ENCODE measurements at places on chromosomes 16 and 17.

GRCh38 chr17:42428141-42428944 lies 5.3 kb upstream of the CAVIN1 start:
- peak; percentile 98 for DNase-seq

- no peak for DNase-seq
Measured at GRCh38 chr17:72562615-72563188, 441.9 kb downstream of the SOX9 start.

GRCh38 chr16:30381291-30382041 lies 895 bp downstream of the SEPTIN1 start:
- no peak for DNase-seq

GRCh38 chr16:9402293-9402860 lies 310.9 kb downstream of the HAPSTR1 start:
- no peak for DNase-seq

DNA sequence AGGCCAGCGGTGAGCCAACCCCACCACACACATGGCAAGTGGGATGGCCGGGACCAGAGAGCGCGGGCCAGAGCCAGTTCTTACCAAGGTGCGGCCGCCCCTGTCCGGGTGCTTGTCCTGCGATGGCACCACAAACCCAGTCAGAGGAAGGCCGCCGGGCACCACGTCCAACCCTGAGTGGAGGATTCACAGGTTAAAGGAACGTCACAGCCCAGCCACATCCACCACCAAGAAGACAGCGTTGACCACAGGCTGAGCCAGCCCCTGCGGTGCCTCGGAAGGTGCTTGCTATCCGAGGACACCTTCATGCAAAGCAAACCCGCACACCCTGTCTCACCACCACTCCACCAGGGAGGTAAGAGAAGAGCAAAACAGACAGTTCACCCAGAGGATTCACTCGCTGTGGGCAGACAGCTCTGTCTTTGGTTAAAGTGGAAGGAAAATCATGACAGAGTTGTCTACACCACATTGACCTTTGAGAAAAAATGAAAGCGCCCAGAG lies 15.8 kb downstream of the SLX4 start:
- no peak for DNase-seq

DNA sequence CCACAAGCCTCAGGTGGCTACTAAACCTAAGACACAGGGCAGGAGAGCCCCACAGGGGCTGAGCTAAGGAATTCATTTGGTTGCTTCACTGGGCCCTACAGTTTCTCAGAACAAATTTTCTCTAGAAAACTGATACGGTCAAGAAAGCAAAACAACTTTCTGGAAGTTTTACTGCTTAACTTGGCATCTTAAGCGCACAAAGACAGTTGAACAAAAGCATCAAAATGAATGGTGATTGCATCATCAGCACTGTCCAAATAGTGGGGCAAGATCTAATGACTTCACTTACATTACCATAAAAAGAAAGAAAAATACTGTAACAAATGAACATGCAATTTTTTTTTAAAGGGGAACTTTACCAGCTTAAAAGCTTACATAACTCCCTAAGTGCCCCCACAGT lies 47.6 kb downstream of the XPO6 start:
- DNase-seq: peak; percentile 92

- DNase-seq: no peak
Measured at GRCh38 chr17:50311483-50311882, 34.4 kb upstream of the XYLT2 start.

DNA sequence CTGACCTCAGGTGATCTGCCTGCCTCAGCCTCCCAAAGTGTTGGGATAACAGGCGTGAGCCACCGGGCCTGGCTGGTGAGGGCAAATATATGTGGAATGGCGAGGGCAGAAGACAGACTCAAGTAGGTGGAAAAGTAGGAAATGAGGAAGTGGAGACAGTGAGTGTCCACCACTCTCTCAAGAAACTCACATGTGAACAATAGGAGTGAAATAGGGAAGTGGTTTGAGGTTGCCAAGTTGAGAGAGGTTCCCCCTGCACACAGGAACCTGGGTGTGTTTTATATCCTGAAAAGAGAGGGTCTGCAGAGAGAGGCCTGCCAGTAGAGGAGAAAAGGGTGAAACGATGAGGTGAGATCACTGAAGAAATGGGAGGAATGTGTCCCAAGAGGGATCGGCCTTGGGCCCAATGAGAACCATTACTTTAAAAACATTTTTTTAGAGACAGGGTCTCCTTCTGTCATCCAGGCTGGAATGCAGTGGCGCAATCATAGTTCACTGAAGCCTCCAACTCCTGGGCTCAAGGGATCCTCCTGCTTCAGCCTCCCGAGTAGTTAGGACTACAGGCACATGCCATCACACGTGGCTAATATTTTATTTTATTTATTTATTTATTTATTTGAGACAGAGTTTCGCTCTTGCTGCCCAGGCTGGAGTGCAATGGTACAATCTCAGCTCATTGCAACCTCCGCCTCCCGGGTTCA lies 17.1 kb upstream of the CORO1A start:
- no peak for DNase-seq

DNA sequence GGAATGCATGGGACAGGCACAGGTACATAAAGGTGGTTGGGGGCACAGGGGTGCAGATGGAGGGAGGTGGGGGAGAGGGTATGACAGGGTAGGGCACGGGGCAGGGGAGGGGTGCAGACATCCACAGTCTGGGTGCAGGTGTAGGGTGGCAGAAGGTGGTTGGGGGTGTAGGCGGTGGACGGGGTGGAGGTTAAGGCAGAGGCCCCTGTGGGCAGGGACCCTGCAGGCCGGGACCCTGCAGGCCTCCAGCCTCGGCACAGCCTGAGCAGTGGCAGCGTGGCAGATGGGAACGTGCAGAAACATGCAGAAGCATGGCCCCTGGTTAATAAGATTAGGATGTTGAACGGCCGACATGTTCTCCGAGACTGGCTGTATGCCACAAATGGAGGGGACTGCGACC lies 115.2 kb downstream of the RBFOX3 start:
- no peak for DNase-seq

DNA sequence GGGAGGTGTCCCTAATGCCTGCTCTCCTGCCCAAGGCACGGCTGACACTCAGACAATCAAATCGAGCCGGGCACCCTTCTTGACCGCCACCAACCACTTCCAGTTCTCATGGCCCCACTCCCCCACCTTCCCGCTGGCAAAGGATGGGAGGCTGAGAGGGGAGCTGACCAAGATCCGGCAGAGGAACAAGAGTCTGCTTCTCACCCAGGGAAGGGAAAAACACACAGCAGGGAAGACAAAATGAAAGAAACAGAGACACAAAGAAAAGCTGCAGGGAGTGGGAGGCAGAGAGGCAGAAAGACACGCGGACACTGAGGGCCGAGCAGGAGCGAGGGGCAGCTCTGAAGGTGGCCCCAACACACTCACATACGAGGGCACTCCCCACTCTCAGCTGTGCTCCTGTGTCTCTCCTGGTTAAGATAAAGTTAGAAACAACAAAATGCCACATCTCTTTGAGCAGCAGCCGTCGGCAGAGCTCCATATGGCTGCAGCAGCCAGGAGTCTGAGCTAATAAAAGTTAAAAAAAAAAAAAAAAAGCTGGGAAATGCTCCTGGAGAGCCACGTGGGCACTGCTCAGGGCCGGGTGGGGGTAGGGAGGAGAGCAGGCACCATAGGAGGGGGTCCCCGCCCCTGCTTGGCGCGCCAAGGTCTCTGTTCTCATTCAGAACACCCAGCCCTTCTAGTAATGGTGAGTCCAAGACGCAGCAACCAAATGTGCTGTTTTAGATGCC lies 7.4 kb downstream of the LRRC75A start:
- DNase-seq: no peak

DNA sequence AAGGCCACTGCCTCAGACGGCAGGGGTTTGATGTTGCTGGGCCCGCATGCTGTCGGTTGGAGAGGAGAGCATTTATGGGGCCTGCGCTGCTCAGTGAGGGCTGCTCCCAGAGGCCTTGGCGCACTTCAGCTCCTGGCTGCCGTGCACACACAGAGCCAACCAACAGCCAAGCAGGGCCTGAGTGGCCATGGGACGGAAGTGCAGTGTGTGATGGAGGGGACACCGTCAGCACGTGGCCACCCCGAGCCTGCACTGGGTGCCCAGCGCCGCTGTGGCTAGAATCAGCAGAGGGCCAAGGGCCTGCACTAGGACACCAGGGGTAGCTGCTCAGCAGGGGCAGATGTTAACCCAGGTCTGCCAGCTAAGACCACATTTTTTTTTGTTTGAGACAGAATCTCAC lies 21.8 kb downstream of the KLHL36 start:
- DNase-seq: no peak

DNA sequence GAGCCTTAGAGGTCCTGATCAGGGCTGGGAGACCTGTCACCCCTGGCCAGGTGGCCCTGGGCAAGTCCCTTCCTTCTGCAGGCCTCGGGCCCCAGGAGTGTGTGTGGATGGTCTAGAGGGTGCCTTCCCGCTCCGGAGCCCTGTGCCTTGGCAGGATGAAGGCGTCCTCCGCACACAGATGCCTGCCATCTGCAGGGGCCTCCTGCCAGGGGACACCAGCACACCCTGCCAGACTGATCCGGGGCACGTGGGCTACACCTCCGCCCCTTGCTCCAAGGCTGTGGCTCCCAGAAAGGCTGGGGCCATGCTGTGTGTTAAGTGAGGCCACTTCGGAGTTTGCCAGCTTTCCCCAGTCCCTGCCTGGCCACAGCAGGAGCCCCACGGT lies 30.7 kb downstream of the NPTX1 start:
- DNase-seq: no peak

GRCh38 chr17:69761767-69762321 lies 313.2 kb upstream of the KCNJ16 start:
- DNase-seq: peak; percentile 69

DNA sequence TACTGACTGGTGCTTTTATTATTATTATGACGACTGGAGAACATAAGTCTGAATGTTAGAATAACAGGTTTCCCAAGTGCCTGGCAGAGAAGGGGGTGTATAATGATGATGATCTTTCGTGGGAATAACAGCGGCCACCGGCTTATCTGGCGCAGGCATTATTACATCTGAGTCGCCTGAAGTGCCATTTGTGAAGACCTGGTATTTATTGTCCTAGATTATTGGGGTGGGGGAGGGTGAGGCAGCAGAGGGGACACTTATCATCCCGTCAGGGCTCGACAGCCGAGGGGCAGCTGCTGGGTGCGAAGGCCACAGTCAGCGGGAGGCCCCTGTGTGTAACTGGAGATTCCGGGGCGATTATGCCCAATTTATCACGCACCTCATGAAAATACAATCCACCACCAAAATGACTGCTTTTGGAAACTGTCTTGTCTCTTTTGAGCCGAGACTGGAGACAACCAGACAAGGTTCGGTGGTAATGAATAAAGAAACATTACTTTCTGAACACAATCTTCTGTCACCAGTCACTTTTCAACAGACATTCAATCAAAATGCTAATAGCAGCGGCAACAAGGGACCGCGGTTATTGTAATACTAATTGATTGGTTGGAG lies 199.3 kb downstream of the CCDC182 start:
- no peak for DNase-seq

- no peak for DNase-seq
Measured at GRCh38 chr17:83179374-83179773, 100.0 kb downstream of the METRNL start.

- no peak for DNase-seq
Measured at GRCh38 chr17:65388911-65389310, 172.5 kb downstream of the AXIN2 start.

DNA sequence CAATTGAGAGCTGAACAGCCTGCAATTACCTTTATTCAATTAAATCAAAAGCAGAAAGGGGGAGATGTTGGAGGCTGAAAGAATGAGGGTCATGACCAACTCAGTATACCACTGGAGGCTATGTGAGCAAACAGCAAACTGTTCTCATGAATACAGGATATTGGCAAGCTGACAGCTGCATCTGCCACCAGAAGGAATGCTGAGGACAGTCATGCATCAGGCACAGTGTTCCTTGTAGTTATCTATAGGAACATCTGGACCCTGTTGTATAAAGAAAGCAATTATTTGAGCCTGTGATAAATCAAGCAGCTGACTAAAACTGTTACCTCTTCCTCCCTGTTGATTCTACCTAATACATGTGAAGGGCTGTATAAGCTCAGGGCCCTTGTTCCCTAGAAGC lies 2064.6 kb downstream of the TP53TG3F start:
- DNase-seq: no peak

DNA sequence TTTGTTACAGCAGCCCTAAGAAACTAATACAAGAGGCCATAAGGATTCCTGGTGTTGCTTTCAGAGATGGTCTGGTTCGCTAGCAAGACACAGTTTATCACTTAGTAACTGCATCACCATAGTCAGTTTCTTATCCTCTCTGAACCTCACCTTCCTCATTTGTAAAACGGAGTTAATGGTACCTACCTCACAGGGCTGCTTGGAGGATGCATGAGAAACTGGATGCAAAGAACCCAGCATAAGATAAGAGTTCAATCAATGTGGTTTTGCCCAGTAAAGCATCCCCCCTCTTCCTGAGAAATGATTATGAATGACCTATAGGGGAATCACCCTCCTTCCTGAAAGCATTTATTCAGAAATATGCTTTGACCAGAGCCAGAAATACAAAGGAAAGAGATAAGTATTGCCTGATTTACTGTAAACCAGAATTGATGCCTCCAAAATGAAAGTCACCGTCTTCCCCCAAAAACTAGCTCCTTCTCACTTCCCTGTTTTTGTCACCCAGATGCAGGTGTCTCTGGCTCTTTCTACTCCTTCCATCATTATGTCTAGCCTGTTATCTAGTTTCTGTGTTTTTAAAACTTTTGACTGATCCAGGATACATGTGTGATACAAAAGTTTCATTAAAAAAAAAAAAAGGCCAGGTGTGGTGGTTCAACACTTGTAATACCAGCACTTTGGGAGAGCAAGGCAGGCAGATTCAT lies 2.8 kb upstream of the TEFM start:
- no peak for DNase-seq

DNA sequence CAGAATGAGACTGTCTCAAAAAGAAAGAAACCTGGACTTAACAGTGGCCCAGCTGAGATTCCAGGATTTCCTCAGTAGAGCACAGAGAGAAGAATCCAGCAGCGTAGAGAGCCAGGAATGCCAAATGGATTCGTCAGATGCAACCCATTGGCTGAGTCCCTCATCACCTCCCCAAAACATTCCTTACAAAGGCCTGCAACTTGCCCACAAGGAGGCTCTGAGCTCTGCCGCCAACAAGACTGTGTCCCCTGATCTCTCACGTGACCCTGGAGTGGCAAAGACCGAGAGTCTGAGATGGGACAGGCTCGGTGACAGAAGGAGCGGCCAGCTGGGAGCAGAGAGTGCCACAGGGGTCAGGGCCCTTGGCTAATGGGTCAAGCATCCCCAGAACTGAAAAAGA lies 6.9 kb upstream of the CHMP6 start:
- peak; percentile 81 for DNase-seq

GRCh38 chr17:37109106-37109505 lies 160.4 kb downstream of the AATF start:
- no peak for DNase-seq

GRCh38 chr16:86037999-86038925 lies 139.3 kb downstream of the IRF8 start:
- DNase-seq: no peak

- no peak for DNase-seq
Measured at GRCh38 chr16:50763211-50763610, 21.3 kb downstream of the CYLD start.

DNA sequence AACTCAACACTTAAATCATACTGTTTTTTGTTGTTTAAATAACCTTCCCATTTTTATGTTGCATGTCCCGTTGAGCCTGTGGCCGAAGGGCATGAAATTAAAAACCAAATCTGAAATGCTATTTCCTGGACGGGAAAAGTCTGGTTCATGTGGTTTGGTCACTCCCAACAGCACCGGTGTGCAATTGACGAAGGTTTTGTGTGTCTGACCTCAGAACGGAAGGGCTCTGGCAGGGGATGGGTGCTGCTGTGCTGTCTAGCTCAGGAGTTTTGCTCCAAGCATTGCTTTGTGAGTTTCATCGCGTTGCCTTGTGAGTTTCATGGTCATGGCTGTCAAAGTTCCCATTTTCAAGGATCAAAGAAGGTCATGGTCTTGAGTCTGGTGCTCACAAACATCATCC lies 363.3 kb downstream of the XYLT1 start:
- DNase-seq: no peak

All from stromal cell of bone marrow (primary cell).